ENCODE measurements at places on chromosomes 3 and 15.

GRCh38 chr3:120506076-120506827 lies 55.5 kb upstream of the FSTL1 start:
- DNase-seq = no peak

- DNase-seq = no peak
Observed at GRCh38 chr3:113258361-113258760, 47.0 kb downstream of the BOC start.

GRCh38 chr15:70480196-70480856 lies 283.0 kb downstream of the UACA start:
- no peak for DNase-seq

DNA sequence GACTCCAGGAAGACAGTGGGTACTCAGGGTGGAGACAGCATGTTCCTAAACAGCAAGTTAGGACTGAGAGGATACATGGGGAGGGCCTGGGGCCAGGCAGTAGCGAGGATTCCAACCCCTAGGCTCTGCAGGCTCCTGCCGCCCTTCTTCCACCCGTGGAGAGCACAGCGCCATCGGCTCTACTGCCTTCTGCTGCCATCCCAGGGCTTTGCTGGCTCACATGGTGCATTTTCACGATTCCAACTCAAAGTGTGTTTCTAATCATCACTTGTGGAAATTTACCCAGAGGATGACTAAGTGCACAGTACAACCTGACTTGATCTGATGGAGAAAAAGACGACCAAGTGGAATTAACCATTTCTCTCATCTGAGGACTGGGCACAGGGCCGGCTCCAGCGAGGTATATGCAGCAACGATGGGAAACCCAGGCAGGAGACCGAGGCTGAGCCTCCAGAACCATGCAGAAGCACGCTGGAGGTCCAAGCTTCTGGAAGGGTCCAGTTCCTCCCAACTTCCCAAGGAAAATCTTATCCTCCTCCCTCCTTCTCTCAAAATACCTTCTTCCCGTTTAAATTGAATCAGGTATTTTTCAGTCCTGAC lies 104.6 kb downstream of the LRIG1 start:
- DNase-seq = no peak

DNA sequence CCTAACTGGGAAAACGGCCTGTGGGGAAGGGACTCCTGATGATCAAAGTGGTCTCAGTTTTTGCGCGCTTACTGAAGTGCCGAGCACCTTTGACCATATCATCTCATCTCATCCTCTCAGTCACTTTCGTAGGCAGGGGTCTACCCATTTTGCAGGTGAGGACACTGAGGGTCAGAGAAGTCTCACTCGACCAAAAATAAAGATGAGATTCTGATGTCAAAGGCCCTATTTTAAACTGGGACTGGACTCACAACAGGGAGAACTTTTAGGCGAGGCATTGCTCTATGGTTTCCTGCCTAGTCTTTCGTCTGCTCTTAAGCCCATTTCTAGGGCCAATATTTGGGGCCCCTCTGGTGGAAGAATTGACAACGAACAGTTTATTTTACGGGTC lies 830 bp downstream of the SLC6A11 start:
- no peak for DNase-seq

- DNase-seq = no peak
Observed at GRCh38 chr15:101107625-101108460, 144.0 kb downstream of the CHSY1 start.

GRCh38 chr15:93515256-93516051 lies 426.4 kb upstream of the RGMA start:
- DNase-seq = no peak

DNA sequence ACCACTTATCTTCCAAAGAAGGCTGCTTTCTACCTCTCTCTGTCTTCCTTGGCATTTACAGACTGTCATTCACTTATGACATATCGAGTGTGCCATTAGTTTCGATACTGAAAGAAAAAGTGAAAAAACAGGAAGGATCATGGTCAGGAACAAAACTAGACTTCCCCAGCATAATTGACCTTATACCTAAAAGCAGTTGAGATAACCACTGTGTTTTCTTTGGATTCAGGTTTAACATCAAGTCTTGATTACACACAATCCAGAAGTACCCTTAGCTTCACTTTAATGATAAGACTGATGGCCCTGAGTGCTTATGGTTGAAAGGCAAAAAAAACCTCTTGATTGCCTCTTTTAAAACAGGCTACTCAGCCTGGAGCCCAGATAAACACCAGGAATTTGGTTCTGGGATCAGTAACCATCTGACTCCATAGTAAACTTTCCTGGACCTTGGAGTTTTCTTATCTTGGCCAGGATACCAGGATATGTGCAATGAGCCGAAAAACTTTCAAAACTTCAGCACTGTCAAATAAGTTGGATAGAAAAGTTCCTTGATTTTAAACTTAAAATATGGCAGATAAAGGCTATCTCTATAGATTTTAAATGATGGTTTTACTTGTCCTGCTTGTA lies 5.0 kb upstream of the UACA start:
- no peak for DNase-seq

- DNase-seq = peak; percentile 20
Observed at GRCh38 chr3:148763986-148764935, 63.4 kb upstream of the CPB1 start.

DNA sequence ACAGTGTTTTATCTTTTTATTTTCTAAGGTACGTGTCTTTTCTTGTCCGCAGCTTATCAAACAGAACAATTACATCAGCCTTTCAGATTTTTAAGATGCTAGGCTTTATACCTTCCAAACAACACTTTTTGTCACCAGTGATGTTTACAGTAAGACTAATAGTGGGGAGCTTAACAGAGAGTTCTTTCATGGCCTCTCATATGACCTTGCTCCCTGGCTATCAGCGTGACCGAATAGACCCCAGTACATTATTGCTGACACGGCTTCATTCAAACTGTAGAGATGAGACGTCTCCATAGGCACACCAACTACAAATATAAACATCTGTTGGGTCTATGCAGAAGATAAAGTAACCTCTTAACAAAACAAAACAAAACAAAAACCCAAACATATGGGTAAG lies 477.6 kb upstream of the KCNMB2 start:
- no peak for DNase-seq

DNA sequence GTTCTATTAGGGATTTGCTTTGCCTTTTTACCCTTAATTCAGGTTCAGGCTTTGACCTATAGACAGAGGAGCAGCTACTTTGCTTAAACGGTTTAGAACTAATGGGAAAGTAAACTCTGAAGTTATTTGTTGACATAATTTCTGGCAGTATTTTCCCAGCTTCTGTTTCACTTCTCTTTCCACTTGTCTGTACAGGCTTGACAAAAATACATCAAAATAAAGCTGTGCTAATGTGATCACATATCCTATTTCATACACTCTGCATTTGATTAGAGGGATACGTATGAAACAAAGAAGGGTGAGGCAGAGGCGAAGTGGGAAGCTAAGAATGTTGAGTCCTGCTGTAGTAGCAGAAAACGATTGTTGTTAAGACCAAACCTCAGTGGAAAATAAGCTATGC lies 389.1 kb upstream of the RARB start:
- DNase-seq = peak; percentile 66

GRCh38 chr15:28881170-28881569 lies 4.6 kb upstream of the APBA2 start:
- no peak for DNase-seq

- no peak for DNase-seq
Observed at GRCh38 chr15:55915876-55916567, 77.4 kb downstream of the NEDD4 start.

GRCh38 chr3:177618873-177619733 lies 421.8 kb upstream of the TBL1XR1 start:
- peak; percentile 74 for DNase-seq

DNA sequence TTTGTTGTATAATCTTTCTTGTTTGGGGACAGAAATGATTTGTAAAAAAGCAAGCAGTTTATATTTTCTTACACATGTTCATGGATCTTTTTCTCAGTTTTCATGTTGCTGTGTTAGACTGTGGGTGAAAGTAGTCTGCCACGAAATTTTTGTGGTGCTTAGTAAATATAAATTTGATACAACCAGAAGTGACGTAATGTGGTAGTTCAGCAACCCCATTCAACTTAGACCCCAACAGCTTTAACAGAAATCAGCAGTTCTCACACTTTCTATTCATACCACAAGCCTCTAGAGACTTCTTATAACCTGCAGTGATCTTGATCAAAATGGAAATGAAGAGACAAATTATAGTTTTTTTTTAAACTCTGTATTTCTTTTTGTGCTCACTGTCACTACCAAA lies 120.2 kb upstream of the IGSF10 start:
- DNase-seq = no peak
